ENCODE measurements at places on chromosomes 2 and 18.

GRCh38 chr18:14921031-14921430 lies 173.1 kb downstream of the ANKRD30B start:
- DNase-seq = no peak

GRCh38 chr2:141498561-141498960 lies 632.3 kb downstream of the LRP1B start:
- no peak for DNase-seq

DNA sequence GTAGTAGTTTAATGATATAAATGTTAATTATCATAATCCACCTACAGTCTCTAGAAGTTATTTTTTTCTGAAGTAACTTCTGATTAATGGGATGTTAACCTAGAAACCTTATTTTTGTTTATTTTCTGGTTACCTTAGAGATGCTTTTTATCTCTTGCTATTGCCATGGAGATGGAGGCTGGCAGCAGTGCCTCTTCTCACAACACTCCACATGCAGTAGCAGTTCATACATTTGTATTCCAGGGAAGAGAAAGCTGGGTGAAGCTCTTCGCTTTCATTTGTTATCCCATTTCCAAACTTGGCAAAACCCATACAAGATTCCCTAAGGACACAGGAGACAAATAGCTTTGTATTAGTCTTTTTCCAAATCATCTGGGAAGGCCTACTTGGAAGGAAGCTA lies 1794.1 kb upstream of the LRRTM1 start:
- no peak for DNase-seq

GRCh38 chr2:161604901-161605300 lies 19.3 kb upstream of the SLC4A10 start:
- no peak for DNase-seq

- DNase-seq = no peak
Observed at GRCh38 chr18:73101977-73102376, 234.2 kb upstream of the NETO1 start.

GRCh38 chr2:148238561-148238960 lies 217.7 kb downstream of the MBD5 start:
- DNase-seq = no peak

GRCh38 chr2:120817136-120817955 lies 81.7 kb downstream of the GLI2 start:
- DNase-seq = no peak

GRCh38 chr2:53087874-53088461 lies 679.6 kb upstream of the CHAC2 start:
- no peak for DNase-seq

GRCh38 chr2:48233005-48233404 lies 296.9 kb upstream of the STON1 start:
- DNase-seq = no peak

DNA sequence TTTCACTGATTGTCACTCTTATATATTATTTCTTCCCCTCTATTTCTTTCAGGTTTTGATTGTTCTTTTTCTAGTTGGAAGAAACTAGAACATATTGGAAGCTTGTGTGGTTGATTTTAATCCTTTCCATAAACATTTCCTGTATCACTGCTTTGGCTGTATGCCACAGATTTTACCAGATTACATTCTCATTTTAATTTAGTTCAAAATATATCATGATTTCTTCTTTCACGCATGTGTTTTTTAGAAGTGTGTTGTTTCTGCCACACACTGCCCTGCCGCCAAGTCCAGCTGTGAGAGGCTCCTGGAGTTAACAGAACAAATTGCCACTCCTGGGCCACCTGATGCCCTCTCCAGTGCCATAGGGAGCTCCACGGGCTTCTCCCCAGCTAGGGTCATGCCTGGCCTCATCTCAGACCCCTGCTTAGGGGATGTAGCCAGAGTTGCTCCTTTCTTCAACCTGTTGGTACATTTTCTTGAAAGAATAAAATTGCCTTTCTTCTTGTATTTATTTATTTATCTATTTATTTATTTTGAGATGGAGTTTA lies 206.2 kb upstream of the COPS8 start:
- DNase-seq = no peak

GRCh38 chr2:187617120-187617519 lies 62.9 kb upstream of the TFPI start:
- no peak for DNase-seq

DNA sequence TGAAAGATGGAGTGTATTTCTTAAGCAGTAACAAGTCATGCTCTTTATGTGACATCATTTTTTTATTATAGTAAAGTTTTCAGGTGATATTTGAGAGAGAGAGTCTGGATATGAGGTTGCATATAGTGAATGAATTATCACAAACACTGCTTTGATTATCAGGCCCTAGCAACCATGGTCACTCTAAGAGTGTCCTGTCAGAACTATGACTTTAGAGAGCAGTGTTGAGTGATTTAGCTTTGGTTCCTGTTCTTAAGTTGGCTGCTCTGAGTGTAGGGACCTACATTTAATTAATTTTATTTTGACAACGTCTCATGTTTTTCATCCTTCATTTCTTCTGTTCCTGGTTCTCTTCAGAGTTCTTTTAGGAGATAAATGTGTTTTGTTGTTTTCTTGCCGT lies 275.5 kb downstream of the KCNJ3 start:
- DNase-seq = no peak

- DNase-seq = peak; percentile 57
Observed at GRCh38 chr2:172462849-172463381, 35.5 kb downstream of the ITGA6 start.

GRCh38 chr2:225911019-225911418 lies 511.5 kb downstream of the NYAP2 start:
- DNase-seq = no peak

- no peak for DNase-seq
Observed at GRCh38 chr18:21321711-21322110, 79.7 kb downstream of the GREB1L start.

- no peak for DNase-seq
Observed at GRCh38 chr2:72803151-72803550, 22.7 kb downstream of the EXOC6B start.

GRCh38 chr18:75923169-75923568 lies 495.7 kb upstream of the SMIM21 start:
- no peak for DNase-seq

DNA sequence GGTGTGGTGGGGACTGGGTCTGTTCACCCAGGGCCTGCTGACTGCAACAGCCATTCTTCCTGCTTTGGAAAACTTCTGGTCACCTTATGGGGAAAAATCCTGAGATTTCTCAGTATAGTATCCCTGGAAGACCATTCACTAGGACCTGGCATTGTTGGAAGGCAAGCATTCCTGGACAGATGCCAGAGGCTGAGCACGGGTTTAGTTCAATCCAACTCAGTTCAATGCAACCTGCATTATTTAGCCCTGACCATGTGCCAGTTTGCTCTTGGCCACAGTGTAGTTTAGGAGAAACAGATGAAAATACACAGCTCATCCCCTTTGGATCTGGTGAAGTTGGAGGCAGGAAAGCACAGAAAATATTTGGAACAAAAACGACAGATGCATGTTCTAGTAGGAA lies 95.9 kb downstream of the LPIN1 start:
- DNase-seq = no peak

GRCh38 chr2:148253685-148254084 lies 232.8 kb downstream of the MBD5 start:
- no peak for DNase-seq

GRCh38 chr18:59767732-59768131 lies 70.5 kb upstream of the CCBE1 start:
- no peak for DNase-seq

GRCh38 chr2:194014639-194015038 lies 1642.4 kb upstream of the SLC39A10 start:
- DNase-seq = no peak

DNA sequence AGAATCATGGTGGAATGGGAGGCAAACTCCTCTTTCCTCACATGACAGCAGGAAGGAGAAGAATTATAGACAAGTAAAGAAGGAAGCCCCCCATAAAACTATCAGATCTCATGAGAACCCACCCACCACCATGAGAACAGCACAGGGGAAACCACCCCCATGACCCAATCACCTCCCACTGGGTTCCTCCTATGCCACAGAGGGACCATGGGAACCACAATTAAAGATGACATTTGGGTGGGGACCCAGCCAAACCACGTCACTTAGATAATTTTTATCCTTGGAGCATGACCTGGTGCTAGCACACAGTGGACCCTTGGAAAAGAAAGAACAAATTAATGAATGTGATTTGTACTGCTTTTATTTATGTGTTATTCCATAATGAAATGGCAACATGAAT lies 188.6 kb upstream of the NCKAP5 start:
- DNase-seq = no peak

DNA sequence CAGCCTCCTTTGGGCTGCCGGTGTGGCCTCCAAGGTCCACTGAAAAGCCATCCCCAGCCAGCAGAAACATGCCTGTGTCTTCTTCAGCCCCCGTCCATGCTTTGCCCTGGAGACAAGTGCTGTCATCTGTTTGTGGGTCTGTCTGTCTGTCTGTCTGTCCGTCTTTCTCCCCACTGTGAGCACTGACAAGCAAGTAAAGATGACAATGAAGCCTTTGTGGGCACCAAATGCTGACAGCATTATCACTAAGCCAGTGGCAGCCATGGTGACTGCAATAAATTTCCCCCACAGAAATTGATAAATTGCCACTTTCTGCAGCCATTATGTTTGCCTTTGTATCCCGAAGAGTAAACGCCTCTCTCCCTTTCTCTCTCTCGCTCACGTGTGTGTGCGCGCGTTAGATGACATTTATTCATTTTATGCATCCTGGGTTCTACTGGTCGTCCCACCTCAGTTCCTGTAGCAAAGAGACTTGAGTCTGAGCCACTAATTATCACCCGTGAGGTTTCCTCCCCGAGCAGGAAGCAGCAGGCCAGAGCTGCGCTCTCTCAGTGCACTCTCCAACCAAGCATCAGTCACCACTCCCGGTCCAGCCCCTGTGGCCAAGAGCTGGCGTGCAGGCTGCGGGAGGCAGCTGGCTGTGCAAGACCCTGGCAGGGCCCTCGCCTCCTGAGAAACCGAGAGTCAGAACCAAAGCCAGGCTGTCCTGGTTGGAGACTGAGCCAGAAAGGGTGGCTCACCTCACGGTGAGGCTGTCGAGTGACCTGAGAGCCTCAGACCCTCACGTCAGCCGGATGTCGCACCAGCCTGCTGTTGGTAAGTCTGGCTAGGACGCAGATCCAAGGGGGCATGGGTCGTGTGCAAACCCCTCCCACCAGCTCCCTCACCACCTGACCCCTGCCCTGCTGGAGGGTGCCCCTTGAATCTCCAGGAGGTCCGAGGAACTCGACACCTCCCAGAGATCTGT lies 6.9 kb downstream of the STEAP3 start:
- no peak for DNase-seq

- no peak for DNase-seq
Observed at GRCh38 chr18:10213526-10213925, 240.9 kb upstream of the APCDD1 start.

All from CD4-positive, alpha-beta T cell treated with Interleukin-17A for 4 hours (primary cell).